T-helper 22 cell (primary cell): ENCODE measurements at places on chromosomes 12 and 14.

GRCh38 chr12:2756756-2757155 is 38.0 kb upstream of the FKBP4 start:
- DNase-seq = no peak

GRCh38 chr14:89309670-89310177 is 107.3 kb downstream of the FOXN3 start:
- DNase-seq = no peak

DNA sequence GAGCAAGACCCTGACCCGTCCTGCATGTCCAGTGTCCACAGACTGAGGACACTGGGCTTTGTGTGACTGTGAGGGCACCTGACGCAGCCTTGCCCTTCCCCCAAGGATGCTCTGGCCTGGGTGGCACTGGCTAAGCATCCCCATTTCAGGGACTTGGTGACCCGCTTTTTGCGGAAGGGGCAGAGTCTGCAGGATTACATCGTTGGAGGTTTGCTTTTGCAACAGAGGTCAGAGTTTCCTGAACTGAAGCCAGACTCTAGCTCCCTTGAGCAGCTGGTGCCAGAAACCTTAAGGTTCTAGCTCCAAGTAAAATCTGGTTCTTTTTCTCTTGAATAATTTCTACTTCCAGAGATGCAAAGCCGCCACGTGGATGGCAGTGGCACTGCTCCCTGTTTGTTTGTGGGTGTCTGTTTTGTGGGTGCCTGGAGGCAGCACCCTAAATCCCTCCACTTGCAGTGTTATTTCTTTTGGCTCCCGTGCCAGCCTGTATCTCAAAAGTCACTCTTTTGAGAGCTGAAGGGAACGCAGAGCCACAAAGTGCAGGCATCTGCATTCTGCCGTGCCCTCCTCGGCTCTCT is 184.7 kb downstream of the TSPAN9 start:
- no peak for DNase-seq

GRCh38 chr12:49539406-49540228 is 787 bp downstream of the KCNH3 start:
- no peak for DNase-seq

DNA sequence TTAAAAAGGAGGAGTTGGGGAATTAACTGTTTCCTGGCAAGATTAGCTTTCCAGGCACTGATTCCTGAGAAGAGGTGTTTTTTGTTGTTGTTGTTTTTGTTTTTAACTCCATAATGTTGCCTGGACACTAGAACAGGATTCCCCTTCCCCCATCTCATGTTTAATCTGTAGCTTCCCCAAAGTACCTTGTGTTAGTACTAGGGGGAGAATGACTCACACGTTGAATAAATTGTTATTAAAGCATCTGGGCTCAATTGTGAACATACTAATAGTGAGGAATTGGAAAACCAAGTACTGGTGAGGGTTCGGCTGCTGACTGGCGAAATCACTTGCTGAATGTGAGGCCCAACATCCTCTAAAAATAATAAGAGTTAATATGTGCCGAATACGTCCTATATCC is 1.3 kb upstream of the GNG2 start:
- DNase-seq = no peak

GRCh38 chr14:74975059-74975810 is 19.8 kb upstream of the PGF start:
- DNase-seq = no peak

DNA sequence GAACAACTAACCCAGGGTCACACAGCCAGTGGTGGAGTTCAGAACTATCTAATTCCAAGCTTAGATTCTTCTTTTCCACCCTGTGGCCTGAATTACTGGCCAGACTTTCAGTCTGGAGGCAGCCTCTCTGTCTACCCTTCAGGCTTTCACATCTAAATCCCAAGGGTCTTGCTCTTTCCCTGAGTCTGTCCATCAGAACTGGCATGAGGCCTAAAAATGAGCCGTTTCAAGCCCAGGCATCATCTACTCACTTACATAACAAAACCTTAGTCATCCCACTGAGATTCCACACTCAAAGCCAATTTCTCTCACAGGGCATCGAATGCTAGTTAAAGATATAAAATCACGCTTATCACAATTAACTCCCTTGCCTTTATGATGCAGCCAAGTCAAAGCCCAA is 1.3 kb upstream of the PTGDR start:
- no peak for DNase-seq

GRCh38 chr14:87644689-87645088 is 348.3 kb downstream of the GALC start:
- no peak for DNase-seq

GRCh38 chr12:69415471-69416275 is 54.5 kb upstream of the FRS2 start:
- no peak for DNase-seq

GRCh38 chr12:14654842-14655241 is 41.6 kb downstream of the GUCY2C start:
- DNase-seq = no peak

- DNase-seq = peak; percentile 19
Observed at GRCh38 chr12:57836442-57837375, 9.8 kb downstream of the CTDSP2 start.

GRCh38 chr12:54416687-54417603 is 2.1 kb downstream of the ITGA5 start:
- DNase-seq = no peak

GRCh38 chr14:64541972-64542835 is 1.7 kb downstream of the HSPA2 start:
- DNase-seq = no peak

- DNase-seq = no peak
Observed at GRCh38 chr12:103933237-103933636, 3.0 kb downstream of the HSP90B1 start.

- DNase-seq = no peak
Observed at GRCh38 chr12:111063295-111064026, 143.1 kb upstream of the MYL2 start.
